Frontal cortex (tissue), 4 donors: ENCODE measurements at places on chromosomes 6 and 20. TPM values are rescaled to one million over a fixed set of nuclear protein-coding genes. Genes with fewer than 3 reads are reported as not detected.

- DNase-seq, result no peak
These were observed 38.1 kb downstream of the PNLDC1 start for GRCh38 chr6:159838020-159838744.

DNA sequence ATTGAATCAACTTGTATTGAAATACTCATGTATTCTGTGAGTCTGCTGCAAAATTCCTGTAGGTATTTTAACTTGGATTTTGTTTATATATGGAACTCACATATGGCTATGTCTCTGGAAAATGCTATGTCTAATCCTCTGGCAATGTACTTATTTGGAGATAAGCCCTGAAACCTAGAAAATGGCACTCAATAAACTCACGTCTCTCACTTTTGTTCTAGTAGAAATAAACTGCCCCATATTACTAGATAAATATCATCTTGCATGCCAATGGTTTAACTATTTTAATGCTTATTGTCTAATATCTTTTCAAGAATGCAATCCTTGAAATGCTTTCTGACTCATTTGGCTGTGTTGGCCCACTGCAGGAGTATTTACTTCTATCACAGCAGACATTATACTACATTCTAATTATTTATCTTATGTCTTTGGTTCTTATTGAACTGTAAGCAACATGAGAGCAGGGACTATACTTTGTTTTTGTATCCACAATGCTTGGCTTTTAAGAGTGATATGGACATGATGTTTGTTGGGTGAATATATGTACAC, 292.2 kb upstream of the RSPO3 start:
- no peak for DNase-seq

GRCh38 chr6:36224918-36225461, 28.4 kb downstream of the BRPF3 start:
- no peak for DNase-seq

DNA sequence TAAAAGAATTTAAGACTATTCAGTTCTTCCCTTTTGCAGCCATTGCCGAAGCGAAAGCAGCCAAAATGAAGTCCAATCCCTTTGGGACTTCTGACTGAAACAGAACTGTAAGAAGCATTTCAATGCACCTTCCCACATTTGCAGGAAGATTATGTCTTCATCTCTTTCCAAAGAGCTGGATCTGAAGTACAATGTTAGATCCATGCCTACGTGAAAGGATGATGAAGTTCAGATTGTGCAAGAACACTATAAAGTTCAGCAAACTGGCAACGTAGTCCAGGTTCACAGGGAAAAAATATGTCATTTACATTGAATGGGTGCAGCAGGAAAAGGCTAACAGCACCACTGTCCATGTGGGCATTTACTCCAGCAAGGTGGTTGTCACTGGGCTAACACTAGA, 6.0 kb upstream of the FILIP1 start:
- no peak for DNase-seq

DNA sequence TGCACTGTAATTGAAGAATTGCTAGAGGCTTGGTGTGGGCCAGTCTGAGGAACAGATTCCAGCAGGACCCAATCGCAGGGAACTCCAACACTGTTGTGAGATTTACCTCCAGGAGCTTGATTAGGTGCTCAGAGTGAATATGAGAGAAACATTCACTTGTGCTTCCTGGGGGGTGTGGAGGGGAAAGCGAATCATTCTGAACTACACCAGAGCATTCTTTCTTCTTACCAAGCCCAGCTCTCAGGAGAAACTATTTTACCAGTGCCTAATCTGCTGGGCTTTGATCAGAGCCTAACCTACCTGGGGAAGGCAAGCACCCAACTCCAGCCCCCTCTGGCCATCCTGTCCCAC, 7.4 kb upstream of the SIRPB1 start:
- DNase-seq, result no peak

- DNase-seq, result no peak
These were observed 90.3 kb downstream of the ARHGAP18 start for GRCh38 chr6:129619579-129620233.

DNA sequence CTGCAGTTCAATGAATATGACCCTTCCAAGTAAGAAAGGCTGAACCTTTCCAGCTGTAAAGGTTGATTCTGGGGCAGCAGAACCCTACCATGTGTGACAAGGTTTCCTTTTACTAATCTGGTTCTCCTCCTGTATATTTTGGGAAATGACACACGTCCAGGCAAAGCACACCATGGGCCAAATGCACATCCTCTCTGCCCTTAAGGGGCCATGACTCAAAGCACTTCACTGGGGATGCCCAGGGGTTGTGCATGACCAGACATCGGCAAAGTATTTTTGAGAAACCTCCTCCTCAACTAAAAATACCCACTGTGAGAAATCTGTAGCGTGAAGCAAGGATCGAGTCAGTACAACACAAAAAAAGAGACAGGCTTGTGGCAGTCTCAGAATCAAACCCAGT, 174.7 kb downstream of the BACH2 start:
- no peak for DNase-seq

- DNase-seq, result no peak
These were observed 6.7 kb downstream of the LGSN start for GRCh38 chr6:63313111-63313510.

- no peak for DNase-seq
These were observed 38.6 kb downstream of the SYNJ2 start for GRCh38 chr6:158020272-158020711.

DNA sequence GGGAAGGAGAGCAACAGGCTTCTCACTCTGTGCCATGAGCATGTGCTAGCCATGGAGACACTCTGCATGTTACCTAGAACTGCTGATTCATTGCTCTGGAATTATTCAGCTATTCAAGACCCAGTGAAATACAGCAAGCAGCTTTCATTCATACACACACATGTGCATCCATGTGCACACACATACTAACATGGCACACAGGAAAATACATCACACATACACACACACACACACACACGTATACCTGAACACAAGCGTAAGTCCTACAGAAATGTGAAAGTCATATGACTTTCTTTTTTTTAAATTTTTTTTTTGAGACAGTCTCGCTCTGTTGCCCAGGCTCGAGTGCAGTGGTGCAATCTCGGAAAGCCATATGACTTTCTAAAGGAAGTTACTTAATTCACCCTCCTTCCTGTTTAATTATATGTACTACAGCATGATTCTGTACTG, 108.2 kb upstream of the NFATC2 start:
- DNase-seq, result no peak

DNA sequence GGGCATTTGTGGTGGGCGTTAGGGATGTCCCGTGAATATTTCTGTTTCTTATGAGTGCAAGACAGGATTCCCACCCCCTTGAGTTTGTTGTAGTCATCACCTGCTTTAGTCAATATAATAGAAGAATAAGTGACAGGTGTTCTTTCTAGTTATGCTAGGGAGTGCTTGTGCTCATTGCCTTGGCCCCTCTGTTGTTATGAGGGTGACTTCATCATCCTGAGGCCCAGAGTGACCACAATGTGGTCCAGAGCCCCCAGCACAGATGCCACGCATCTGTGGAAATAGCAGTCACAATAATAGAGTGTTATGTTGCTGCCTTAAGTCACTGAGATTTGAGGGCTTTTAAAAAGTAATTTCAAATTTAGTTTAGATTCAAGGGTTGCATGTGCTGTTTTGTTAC, 42.4 kb downstream of the GGTLC1 start:
- DNase-seq, result no peak

GRCh38 chr6:4981761-4982160, 22.1 kb downstream of the RPP40 start:
- no peak for DNase-seq

DNA sequence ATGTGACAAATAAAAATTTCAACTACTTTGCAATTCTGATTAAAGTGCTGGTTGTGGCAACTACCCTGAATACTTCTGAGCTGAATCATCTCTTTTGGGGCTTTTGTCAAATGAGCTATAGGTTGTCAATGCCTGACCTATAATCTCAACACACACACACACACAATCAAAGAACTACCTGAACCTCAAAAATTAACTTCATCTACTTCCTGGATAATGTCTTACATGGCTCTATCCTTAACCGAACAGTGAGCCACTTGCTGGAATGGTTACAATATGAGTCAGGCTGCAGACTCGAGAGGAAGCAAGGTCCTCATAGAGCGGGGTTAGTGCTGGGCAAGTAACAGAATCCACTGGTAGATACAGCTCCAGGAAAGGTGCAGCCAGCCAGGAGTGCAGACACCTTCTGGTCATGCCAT, 70.6 kb upstream of the DST start:
- DNase-seq, result no peak

DNA sequence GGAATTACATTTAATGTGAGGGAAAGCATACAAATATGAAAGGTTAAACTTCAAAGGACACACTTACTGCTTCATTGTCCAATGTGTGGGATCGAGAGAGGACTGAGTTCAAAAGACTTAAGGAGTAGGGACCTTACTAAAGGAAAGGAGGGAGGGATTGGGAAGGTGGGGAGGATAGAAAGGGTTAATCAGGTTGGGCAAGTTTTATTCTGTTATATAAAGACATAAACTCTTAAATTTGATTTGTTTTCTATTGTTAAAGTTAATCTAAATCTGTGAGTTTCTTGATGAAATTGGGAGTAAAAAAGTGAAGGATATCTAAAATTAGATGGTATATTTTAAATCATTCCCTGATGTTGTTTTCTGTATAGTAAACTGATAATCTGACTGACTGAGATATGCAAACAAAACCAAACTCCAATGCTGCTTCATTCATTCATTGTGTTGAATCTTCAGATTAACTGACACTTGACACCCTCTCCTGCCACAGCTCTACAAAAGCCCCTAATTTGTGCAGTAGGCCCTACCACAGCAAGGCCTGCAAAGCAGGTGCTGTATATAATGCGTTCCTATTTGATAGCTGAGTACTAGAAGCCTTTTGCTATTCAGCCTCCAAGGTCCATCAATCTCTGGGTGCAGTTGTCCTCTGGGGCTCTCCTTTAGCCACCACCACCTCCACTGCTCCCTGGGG, 1.3 kb upstream of the UBE2J1 start:
- no peak for DNase-seq

DNA sequence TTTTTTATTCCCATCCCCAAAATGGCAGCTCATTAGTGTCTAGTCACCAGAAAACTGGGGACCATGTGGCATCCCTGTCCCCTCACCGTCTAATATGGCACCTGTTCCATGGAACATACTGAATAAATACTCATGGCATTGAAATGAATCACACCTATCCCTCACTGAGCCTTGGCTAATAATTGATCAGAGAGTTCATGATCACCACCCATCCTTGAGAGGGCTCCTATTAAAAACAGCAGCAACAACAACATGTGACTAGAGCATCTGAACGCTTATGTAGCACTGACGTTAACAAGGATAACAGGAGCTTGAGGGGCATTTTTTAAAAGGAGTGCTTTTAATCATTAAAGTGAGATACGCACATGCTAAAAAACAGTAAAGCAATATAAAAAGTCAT, 1111.6 kb upstream of the FLRT3 start:
- no peak for DNase-seq

GRCh38 chr6:14804001-14804784, 441.7 kb upstream of the JARID2 start:
- DNase-seq, result no peak

DNA sequence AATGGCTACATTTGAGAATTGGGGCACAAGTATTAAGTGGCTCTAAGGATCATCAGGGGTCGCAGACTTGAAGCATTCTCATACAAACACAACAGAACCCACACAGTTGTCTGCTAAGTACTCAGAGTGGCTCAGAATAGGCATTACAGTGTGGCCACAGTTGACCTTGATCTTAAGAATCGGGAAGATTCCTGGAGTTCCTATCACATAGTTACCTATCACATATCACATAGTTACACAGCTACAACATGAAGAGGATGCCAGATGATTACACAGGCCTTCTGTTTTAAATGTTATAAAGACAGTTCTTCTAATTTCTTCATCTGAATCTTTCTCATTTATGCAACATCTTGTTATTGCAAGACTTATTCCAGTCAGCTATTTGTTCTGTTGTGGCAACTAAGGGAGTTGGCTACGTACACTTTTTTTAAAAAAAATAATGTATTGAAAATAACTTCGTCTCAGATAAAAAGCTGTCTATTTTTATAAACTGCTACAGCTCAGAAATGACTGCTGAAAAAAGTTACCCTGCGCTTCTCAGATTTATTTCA, 129.0 kb downstream of the REV3L start:
- DNase-seq, result no peak

GRCh38 chr20:13758884-13759283, 25.8 kb downstream of the ESF1 start:
- DNase-seq, result no peak

DNA sequence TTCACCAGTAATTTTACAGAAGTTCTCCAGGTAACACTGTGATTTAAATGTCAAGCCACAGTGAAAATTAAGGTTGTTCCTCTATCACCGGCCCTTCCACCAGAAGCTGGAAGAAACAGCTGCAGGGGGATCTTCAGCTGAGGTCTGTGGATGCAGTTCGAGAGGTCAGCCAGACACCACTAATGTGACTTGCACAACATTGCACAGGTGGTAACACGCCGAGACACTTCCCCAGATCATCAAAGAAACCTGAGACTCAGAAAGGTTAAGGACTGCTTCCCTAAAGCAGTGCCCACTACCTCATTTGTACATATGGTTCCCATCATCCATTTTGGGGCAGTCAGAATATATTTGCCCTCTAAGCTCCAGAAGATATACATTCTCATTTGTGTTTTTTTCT, 8.1 kb upstream of the SERPINB9 start:
- no peak for DNase-seq

DNA sequence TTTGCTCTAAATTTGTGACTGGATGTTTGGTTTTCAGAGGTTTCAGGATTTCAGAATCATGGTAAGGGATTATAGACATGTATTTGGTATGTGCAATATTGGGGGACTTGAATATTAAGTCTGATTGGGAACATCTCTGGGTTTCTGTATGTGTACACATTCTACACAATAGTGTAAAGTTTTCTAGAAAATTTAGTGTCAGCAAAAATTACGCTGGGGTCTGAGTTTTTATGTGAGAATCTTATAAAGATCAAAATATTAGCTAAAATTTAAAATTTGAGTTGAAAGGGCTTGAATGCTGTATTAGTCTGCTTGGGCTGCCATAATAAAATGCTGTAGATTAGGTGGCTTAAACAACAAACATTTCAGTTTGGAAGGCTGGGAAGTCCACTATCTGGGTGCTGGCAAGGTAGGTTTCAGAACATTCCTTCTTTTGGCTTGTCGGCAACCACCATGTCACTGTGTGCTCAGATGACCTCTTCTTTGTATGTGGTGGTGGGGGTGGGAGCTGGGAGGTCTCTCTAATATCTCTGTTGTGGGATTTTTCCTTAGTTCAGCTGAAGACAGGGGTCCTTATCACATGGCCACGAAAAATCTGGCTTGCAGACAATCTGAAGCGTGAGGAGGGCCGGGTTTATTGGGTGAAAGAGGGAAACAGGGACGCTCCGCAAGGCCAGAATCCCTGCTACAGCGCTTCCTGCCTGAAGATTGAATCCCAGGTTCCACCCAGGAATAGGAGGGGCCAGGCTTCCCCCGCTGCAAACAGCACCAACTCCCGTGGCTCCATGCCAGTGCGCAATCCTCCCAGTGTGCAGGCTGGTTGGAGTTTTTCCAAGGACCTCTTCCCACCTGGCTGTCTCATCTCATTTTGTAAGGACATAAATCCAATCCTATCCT, 299.7 kb downstream of the PLCB1 start:
- DNase-seq, result no peak

Gene MUC22
- not detected for total RNA-seq

Gene SIRPA
- 6.1 TPM for total RNA-seq

Gene ASCC3
- total RNA-seq, result 33.0 TPM
